ENCODE measurements at places on chromosomes 4 and X. TPM values are rescaled to one million over a fixed set of nuclear protein-coding genes. Genes with fewer than 3 reads are reported as not detected.

RNF4 gene
- total RNA-seq = 76.9 TPM

MAGEB10 gene
- total RNA-seq = not detected

SLC9B1 gene
- 1.8 TPM for total RNA-seq

SSX4 gene
- not detected for total RNA-seq

GRCh38 chr4:183398298-183399125 is 45.9 kb upstream of the CDKN2AIP start:
- DNase-seq = peak; percentile 66

- DNase-seq = no peak
These were observed 157.7 kb downstream of the SMIM20 start for GRCh38 chr4:26071688-26072087.

GRCh38 chrX:74535086-74535407 is 79.4 kb downstream of the RLIM start:
- DNase-seq = no peak

DNA sequence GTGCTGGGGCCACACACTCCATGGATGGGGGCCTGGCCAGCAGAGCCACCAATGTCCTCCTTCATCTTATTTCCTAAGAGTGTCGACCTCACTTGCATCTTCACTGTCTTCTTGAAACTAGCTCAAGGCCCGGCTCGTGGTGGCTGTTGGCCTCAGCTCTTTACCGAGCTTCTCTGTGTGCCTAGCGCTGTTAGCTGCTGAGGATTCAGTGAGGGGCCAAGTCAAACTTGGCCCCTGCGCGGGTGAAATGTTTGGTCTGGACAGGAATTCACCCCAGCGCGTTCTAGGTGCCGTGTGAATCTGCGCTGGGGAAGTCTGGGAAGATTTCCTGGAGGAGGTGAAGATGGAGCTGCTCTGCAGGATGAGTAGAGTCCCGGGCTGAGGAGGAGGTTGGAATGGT is 8.5 kb downstream of the SORCS2 start:
- no peak for DNase-seq

- DNase-seq = no peak
These were observed 20.0 kb downstream of the DCLK2 start for GRCh38 chr4:150098214-150098613.

DNA sequence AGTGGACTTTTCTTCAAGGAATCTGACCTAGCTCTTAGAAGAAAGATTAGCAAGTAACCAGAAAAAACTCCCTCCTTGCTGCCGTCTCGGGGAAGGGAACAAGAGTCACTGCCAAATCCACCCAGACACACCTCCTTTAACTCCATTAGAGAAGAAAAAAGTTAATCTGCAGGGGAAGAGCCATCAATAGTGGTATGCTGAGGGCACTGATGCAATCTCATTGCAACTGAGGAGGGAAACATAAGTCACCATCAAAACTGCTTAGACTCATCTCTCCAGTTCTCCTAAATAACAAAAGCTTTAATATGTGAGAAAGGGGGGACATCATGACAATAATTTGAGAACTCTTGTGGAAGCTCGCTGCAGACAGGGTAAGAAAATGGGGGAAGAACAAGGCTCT is 49.3 kb upstream of the MAGED4B start:
- DNase-seq = no peak

- no peak for DNase-seq
These were observed 231.7 kb upstream of the PPARGC1A start for GRCh38 chr4:24121395-24122175.

DNA sequence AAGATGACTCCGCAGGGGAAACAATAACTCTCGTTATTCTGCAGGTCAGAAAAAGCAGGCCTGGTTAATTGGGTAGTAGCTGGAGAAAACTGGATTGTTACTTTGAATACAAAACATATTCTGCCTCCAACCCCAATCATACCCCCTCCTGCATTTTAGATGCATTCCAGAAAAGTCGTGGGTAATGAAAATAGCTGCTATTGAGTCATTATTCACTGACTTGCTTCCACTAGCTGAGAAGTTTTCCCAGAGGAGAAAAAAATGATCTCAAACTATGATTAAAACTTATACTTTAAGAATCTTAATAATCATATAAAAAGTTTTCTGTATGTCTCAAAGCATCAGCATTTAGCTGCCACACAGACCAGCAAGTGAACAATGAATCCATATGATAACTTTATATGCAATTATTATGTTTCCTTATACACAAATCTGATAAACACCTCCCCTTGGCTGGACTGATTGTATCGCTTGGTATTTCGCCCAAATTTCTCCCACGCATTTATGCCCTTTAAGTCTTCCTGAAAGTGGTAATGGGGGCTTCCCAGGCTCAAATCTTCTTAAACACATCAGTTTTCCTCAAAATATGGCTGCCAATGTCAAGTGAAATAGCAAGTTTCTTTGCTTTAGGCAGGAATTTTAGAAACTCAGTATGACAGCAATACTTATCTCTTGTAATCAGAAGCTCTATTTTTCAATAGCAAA is 181.0 kb downstream of the LDB2 start:
- DNase-seq = no peak

DNA sequence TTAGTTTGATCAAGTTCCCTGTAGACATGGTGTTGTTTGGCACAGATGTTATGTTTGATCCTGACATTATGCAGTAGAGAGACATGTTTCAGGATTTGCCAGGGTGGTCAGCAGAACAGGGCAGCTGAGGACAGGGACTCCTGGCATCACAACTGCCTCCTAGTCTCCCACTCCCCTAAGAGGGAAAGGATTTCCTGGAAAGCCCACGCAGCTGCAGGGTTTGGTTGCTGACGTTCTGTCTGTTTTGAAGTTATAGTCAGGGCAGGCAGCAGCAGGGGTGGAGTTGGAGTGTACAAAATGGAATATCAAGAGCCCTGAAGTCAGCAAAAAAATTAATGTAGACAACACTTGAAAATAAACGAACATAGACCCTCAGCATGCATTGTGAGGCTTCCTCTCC is 125.4 kb downstream of the CPE start:
- DNase-seq = no peak

GRCh38 chr4:79851625-79852304 is 221.3 kb downstream of the ANTXR2 start:
- DNase-seq = no peak

Measured in ureter (tissue), 1 donor.